ENCODE measurements at places on chromosomes 3 and 15.

DNA sequence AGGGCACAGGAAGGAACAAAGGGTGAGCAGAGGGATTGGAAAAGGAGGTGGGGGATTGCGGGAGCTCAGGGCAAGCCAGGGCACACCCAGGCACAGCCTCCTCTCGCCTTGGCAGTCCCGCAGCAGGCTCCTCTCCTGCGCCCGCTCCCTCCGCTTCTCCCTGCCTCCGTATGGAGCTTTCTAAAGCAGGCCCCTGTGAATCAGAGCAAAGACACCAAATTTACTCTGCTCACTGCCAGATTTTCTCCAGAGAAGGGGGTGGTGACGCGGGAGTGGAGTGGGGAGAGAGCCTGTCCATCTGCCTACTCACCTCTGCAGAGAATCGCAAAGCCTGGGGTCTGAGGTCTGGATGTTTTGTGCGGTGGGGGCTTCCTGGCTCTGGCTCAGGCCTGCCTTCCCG is 20.0 kb downstream of the ATP2B2 start:
- DNase-seq = no peak

GRCh38 chr15:84762840-84763572 is 14.6 kb downstream of the ZNF592 start:
- no peak for DNase-seq

DNA sequence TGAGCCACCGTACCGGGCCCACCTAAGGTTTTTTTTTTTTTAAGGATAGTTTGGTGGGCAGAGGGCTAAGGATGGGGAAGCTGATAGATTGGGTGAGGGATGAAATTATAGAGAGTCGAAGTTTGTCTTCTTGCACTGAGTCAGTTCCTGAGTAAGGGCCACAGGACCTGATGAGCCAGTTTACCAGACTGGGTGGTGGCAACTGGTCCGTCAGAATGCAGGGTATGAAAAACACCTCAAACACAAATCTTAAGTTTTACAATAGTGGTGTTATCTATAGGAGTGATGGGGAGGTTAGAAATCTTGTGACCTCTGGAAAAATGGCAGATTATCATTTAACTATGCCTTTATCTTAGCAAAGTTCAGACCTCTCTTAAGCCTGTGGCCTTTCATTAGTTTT is 2.8 kb downstream of the ZNF860 start:
- no peak for DNase-seq

- DNase-seq = no peak
Measured at GRCh38 chr15:51724199-51724598, 13.3 kb downstream of the LYSMD2 start.

DNA sequence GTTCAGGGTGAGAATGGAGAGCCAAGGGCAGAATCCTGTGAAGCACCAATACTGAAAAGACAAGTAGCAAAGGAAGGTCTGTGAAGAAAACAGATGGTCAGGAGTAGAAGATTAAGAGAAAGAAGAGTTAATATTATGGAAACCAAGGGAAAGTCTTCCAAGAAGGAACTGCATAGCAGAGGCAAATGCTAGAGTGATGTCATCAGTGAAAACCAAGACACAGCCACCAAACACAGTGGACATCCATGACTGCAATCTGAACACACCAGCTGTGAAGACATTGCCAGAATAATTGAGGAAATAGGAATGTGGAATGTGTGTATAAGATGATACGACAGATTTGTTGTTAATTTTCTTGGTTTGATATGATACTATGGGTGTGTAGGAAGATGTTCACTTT is 26.8 kb upstream of the ZBTB38 start:
- no peak for DNase-seq

DNA sequence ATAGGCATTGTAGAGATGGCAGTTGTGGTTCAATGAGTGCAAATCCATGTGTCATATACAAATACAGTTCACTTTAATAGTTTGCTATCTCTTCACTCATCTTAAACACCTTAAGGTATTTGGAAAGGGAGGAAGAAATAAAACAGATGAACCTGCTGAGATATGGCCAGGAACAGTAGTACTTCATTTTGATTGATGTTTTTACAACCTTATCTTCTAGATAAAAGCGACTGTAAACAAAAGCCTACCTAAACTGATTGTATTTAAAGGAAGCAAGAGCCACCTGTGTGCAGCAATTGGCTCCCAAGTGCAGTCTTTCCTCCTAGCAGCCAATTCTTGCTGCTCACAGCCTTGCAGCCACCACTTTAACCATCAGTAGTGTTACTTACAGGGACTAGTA is 217.7 kb downstream of the CDIN1 start:
- DNase-seq = no peak

- DNase-seq = no peak
Measured at GRCh38 chr3:141334627-141335250, 33.6 kb upstream of the ZBTB38 start.

- DNase-seq = no peak
Measured at GRCh38 chr3:39228496-39228895, 36.1 kb upstream of the XIRP1 start.

DNA sequence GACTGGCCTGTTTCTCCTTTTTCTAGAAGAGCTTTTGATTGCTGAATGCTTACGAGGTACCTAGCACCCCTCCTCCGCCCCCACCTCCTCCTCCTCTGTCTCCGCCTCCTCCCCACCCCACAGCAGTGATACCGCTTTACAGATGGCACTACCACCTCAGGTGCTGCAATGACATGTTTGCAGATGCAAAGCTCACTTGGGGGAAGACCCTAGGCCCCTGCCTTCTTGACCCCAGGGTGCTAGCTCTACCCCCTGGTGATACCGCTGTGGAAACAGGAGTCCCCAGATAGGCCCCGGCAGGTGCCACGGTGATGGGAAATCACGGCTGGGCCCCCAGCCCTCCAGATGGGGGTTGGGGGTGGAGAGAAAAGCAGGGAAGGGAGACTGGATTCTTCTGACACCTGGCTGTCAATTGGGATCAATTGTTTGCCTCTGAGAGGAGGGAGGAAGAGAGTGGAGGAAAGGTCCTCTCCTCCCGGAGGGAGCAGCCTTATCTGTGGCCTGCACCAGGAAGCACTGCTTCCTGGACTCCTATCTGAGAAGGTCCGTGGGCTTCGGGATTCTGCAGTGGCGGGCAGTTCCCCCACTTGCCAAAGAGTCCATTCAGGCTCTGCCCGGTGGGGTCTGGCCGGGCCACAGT is 37.6 kb downstream of the DNASE1L3 start:
- DNase-seq = no peak

DNA sequence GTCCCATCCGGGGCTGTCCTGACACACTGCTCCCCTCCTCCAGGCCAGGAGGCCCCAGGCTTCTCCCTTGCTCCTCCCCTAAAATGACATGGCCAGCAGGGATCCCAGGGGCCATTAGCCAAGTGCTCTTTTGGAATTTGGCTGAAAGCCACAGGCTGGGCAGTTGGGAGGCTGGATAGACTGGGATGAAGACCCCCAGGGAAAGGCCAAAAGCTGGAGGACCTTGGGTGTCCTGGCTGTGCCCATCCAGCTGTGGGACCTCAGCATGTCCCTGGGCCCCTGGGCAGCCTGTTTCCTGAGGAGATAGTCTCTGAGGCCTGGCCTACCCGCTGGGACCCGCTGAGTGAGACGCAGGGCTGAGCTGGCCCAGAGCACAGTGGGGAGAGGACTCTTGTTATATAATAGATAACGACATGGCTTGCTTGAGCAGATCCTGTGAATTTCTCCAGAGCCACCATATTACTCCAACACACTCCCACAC is 5.7 kb upstream of the PDE8A start:
- DNase-seq = no peak

GRCh38 chr3:131350506-131350905 is 31.1 kb upstream of the NUDT16 start:
- no peak for DNase-seq

DNA sequence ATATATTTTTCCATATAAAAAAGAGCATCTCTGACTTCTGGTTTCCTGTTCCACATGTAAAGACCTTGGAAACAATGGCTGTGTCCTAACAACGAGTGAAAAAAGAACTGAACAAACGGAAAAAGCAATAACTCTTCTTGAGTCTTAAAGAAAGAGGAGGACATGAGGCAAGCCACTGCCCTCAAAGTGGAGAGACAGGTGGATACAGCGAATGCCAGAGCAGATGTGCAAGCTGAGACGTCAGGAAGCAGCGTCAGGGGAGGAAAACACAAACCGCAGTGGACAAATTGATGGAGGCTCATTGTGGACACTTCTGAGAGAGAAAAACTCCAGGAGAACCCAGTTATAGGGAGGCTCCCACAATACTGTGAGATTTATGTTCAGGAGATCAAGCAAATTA is 208.0 kb upstream of the MME start:
- no peak for DNase-seq

- no peak for DNase-seq
Measured at GRCh38 chr3:49841126-49841696, 15.2 kb downstream of the TRAIP start.

DNA sequence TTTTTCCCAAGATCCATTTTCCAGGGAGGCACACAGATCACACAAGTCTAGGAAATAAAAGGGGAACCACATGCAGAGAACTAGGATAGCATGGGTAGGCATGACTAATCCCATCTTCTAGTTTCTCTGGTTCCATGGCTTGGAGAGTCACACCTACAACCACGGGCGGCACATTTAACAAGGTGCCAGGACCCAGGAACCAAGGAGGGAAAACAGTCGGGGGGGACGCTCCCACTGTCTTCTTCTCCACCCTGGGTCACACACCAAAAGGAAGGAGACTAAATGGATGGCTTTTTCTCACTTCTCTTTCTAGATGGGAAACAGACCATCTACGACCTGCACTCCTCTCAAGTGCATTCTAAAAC is 4.6 kb upstream of the SMCO1 start:
- DNase-seq = no peak

GRCh38 chr3:76096036-76096435 is 310.7 kb upstream of the ZNF717 start:
- DNase-seq = no peak

DNA sequence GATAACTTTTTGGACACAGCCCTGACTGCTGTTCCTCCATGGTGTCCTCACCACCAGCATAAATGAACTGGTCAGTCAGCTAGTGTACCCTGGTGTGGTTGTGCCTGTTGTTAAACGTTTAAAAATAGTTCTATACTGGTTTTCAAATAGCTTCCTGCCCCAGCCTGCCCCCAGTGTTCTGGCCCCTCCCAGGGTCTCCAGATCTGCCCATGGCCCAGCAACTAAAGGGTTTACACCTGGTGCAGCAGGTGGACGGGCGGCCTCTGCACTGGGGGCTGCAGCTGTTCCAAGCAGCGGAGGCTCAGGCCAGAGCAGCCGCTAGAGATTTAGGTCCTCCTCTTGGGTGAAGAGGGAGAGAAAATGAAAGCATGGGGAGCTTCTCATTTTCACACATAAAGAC is 6.1 kb upstream of the NR2E3 start:
- DNase-seq = no peak

GRCh38 chr3:29850641-29851040 is 569.8 kb downstream of the RBMS3 start:
- DNase-seq = no peak

DNA sequence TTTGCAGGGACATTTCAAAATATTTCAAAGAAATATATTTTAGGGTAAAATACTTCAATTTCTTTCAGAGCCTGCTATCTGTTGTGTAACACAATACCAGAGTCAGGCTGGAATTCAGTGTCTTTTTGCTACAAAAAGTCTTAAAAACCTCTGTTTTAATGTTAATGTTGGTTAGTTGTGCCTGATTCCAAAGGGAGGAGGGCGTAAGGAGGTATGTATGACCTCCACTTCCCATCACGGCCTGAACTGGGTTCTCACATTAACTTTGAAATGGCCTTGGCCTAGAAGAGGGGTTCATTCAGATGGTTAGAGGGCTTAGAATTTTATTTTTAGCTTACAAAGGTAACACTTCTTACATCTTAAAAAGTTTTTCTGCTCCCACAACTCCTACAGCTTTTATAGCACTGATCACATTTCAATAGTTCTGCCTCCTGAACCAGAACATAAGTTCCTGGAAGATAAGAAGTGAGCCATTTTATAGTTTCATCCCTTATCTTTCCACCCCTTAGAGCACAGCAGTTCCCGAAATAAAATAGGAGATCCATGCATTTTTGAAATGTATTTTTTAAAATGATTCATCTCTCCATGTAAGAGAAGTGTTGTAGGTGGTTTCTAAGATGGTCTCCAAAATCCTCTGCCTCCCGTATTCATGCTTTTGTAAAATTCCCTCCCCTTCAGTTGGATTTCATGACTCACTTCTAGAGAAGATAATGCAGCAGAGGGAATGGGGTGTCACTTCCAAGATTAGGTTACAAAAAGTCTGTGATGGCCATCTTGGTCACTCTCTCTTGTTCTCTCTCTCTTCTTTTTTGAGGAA is 543.1 kb upstream of the NECTIN3 start:
- no peak for DNase-seq

GRCh38 chr3:149080011-149080698 is 6.2 kb downstream of the HLTF start:
- no peak for DNase-seq

DNA sequence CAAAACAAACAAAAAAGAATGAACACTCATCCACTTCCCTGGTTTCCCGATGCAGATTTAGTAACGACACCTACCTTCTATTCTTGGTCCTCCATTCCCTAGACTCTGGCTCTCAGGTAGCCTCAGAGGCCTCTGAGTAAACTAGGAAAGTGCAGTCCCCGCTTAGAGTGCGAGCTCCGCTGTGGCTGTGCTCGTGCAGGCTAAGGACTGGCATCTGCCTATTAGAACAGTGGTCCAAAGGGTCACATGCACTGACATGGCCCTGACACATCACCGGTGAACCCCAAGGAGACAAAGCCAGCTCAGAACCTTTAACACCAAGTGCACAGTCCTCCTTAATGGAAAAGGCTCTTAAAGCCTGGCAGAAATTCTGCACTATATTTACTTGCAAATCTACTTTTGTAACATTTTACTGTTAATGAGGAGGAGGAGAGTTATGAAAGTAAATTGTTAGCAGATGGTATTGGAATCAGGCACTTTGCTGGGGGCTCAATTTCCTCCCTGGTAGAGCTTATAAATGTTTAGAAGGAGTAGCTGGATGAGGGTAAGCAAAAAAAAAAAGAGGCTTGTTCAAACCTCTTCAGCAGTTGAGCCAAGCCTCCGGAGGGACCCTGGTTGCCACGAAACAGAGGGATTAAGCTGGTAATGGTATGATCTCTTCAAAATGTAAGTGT is 31.1 kb downstream of the VGLL4 start:
- DNase-seq = no peak

GRCh38 chr3:172329070-172329469 is 119.2 kb downstream of the GHSR start:
- no peak for DNase-seq

DNA sequence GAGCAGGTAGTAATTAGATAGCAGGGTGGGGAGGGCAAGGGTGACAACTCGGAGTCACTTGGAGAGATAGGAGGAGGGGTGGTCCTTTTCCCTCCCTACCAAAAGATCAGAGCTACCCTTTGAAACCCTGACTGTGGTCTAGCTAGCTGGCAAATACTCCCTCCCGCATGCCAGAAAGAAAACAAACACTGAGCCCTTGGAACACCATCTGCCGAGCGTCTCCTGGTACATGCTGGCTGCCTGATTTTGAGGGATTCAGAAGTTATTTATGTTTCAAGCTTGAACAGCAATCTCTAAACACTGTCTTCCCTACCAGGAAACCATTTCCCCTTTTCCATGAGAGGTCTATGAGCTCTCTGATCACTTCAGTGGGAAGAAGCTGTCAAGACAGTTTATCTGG is 291.6 kb upstream of the CFAP20DC start:
- no peak for DNase-seq

- no peak for DNase-seq
Measured at GRCh38 chr15:39744334-39745103, 38.1 kb downstream of the FSIP1 start.

- no peak for DNase-seq
Measured at GRCh38 chr3:159069091-159069490, 267.2 kb downstream of the MFSD1 start.
